ENCODE measurements at places on chromosomes 13 and 19. TPM values are rescaled to one million over a fixed set of nuclear protein-coding genes. Genes with fewer than 3 reads are reported as not detected.

GRCh38 chr13:42258747-42259146 is 13.2 kb upstream of the AKAP11 start:
- no peak for DNase-seq

- DNase-seq = no peak
Measured at GRCh38 chr13:112980434-112980833, 11.4 kb downstream of the MCF2L start.

DNA sequence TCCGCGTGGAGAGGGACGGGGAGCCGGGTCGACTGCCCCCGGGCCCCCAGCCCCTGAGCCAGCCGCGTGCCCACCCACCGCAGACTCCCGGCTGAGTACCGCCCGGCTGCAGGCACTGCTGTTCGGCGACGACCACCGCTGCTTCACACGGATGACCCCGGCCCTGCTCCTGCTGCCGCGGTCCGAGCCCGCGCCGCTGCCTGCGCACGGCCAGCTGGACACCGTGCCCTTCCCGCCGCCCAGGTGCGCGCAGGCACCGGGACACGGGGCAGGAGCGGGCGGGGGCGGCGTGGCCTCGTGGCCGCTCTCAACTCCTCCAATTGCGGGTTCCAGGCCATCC is 1.6 kb downstream of the AMH start:
- DNase-seq = no peak

Gene LAIR1
- 191 TPM for polyA plus RNA-seq

DNA sequence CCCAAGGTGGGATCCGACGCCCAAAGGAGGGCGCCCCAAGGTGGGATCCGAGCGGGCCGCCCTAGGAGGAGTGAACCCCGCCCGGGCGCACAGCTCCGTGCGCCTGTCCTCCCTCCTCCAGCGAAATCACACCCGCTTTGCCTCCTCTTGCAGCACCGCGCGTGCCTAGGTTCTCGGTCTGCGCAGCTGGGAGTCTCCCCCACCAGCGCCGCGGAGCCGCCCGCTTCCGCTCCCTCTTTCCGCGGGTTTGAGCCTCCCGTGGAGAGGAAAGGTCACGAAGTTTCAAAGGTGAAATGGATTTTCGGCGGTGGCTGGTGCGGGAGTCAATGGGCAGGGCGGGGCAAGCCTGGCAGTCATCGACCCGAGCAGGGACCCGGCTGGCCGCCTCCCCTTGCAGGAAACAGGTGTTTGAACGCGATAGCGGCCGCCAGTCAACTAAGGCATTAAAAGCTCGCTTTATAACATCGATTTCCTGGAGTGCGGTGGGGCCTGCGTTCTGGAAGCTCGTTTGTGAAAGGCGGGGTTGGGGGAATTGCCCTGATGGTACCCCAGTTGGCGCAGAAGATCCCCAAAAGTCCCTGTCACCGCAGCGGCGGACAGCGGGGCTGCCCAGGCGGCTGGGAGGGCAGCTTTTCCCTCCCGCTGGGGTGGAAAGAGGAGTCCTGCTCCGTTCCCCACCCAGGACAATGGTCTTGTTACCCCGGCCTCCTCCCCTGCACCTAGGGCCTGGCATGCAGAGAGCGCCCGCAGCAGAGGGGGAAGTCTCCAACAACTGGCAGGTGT is 9.0 kb upstream of the SOX1 start:
- no peak for DNase-seq

- peak; percentile 70 for DNase-seq
Measured at GRCh38 chr13:44437356-44438233, 64.0 kb downstream of the SERP2 start.

Gene CLIP3
- polyA plus RNA-seq = 0.42 TPM

Gene C5AR2
- polyA plus RNA-seq = 1.2 TPM

GRCh38 chr19:39553082-39553652 is 13.2 kb upstream of the EID2 start:
- DNase-seq = no peak

GRCh38 chr19:31268751-31269383 is 80.4 kb downstream of the TSHZ3 start:
- no peak for DNase-seq

DNA sequence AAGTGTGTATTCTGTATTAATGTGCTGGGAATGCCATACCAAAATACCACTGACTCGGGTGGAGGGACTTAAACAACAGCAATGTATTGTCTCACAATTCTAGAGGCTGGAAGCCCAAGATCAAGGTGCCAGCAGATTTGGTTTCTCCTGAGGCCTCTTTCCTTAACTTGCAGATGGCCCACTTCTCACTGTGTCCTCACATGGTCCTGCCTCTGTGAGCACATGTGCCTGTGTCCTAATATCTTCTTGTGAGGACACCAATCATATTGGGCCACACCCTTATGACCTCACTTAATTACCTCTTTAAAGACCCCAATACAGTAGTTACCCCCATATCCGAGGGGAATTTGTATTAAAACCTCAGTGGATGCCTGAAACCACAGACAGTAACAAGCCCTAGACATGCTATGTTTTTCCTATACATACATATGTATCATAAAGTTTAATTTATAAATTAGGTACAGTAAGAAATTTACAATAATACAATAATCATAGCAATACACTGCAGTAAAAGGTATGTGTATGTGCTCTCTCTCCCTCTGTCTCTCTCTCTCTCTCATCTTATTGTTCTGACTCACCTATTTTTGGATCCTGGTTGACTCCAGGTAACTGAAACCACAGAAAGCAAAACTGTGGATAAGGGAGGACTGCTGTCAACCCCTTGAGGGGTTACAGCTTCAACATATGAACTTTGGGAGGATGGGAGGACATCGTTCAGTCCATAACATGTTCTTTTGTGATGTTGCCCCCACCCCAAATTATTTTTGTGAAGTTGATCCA is 174.3 kb downstream of the IRS2 start:
- no peak for DNase-seq

- no peak for DNase-seq
Measured at GRCh38 chr19:44749292-44749691, 784 bp downstream of the BCL3 start.

Gene ZNF223
- 2.9 TPM for polyA plus RNA-seq
